HS-5 (cell line): ENCODE measurements at places on chromosomes 4 and X.

DNA sequence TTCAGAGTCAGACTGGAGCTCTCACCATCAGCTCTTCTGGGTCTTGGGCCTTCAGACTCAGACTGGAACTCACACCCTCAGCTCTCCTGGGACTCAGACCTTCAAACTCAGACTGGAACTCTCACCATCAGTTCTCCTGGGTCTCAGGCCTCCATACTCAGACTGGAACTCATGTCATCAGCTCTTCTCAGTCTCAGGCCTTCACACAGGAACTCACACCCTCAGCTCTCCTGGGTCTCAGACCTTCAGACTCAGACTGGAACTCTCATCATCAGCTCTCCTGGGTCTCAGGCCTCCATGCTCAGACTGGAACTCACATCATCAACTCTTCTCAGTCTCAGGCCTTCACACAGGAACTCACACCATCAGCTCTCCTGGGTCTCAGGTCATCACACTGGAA lies 147.2 kb upstream of the MXRA5 start:
- no peak for DNase-seq

DNA sequence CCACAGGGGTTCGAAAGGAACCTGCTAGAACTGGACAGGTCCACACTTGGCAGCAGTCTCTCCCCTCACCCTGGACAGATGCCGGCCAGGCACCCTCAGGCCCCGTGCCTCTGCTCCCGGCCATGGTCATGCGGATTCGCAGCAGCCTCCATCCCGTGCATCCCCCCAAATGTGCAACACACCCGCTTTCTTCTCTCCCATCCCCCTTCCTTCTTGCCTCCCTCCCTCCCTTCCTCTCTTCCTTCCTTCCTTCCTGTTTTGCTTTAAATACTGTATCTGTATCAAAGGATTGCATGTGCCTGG lies 35.0 kb upstream of the HMX1 start:
- no peak for DNase-seq

DNA sequence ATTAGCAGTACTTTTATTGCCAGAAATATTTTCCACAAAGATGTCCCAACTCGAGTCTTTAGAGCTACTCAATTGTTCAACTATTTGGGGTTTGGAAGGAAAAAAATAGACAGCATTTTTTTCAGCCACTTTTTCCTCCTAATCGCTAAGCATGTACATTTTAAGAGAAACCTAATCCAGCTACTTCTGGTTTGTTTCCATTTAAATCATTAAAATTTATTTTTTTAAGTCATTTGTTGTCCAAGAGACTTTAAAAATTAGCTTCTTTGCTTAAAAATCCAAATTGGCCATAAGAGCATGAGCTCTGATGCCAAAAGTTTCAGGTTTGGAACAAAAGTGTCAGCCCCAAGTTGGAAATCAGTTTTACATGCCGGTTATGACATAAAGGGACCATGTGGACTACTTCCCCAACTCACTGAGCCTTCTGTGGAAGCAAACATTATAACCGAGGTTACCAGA lies 186.3 kb upstream of the INTU start:
- DNase-seq = no peak

DNA sequence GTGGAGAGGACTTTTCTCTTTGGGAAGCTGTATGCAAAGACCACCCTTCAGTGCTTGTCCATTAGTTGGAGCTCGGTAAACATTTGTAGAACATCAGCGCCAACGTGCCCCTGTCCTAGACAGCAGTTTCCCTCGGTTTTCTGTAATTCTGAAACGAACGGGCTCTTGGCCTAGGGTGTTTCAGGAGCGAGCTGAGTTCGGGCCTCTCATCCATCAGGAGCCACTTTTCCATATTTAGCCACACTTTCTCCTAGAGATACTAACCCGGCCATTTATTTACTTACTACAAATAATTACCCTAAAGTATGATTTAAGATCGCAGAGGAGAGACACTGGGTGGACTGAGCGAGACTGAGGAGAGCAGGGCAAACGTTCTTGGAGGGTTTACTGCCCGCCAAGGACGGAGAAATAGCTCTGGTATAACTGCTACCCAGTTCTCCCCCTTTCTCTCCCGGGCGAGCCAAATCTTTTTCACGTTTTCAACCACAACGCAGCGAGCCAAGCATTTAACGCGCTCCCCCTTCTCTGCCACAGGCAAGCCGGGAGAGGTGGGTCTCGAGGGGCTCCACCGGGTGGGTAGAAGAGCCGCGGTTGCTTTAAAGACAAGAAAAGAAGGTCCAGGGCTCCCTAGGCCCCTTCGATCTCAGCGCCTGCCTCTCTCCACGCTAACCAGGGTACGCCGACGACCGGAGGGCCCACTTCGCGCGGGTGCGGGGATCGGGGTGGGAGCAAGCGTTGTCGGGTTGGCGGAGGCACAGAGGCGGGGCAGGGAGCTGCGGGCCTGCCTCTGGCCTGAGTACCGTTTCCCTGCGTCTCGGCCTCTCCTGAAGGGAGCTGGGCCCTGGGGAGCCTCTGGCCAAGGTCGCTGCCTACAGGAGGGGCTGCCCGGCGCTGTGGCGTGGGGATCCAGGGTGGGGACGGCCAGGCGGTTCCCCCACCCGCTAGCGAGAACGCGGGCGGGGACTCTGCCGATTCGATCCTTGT lies 10.8 kb upstream of the PITX2 start:
- DNase-seq = no peak

- DNase-seq = no peak
These were observed 84.7 kb downstream of the SCD5 start for GRCh38 chr4:82713856-82714255.

GRCh38 chr4:57320849-57321248 lies 210.7 kb upstream of the IGFBP7 start:
- no peak for DNase-seq

DNA sequence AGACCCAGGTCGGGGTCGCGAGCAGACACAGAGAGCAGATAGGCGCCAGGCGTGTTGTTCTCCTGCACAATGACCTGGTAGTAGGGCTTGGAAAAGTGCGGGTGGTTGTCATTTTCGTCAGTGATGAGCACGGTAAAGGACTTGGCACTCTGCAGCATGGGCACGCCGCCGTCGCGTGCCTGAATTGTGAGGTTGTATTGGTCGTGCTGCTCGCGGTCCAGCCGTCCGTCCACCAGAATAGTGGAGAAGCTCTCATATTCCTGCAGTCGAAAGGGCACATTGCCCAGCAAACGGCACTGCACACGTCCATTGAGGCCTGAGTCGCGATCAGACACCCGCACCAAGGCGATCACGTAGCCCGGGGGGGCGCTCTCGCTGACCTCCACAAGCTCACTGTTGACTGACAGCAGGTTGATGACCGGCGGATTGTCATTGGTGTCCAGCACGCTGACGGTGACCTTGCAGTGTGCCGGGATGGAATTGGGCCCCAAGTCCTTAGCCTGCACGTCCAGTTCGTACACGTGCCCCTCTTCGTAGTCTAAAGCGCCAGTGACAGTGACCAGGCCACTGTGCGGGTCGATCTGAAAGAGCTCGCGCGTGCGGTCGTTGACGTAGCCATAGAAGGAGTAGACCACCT lies 2.8 kb downstream of the PCDH19 start:
- no peak for DNase-seq

DNA sequence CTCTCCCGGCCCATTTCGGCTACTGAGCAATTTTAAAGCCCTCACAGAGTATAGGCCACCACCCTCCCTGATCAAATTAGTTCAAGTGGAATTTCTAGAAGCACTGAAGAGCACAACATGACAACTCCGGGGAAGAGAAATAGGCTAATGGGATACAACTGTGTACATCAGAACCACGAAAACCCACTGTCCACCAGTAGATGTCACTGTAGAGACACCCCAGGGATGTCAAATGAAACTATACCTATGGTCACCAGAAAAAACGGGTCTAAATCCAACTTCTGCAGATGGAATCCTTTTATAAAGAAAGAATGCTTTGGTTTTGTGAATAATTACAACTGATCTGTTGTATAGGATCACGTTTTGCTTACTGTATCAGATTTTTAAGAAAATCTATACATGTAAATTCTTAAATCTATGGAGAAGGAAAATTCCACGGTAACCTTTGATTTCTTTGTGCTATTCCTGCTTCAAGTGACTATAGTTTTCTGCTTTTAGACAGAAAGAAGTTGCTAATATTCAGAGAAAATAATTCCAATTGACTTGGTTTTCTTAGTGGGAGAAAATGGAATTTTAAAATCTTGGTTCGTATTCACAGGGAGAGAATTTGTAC lies 29.5 kb upstream of the MAP3K15 start:
- DNase-seq = no peak

DNA sequence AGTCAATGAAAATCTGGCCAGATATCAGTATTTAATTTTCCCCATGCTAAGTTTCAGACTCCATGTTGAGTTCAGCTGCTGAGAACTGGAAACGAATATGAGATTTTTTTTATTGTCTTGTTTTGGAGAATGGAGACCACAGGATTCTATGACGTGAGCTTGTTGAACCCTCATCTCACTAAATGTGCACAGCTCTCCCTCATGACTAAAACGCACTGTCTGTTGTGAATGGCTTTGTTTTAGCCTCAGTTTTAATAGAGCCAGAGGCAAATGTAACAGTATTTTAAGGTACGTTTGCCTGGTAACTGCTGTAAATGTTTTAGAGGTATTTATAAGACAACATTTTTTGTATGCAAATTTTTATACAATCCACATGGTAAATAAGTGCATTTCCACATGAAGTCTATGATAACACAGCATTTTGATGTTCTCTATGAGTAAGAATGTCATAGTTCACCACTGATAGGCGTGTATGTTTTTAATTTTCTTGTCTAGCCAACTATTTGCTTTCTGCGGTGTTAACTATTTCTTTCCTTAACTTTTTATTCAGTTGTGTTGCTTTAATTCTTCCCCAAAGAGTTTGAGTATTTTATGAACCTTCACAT lies 1159.3 kb upstream of the TENM3 start:
- DNase-seq = no peak

DNA sequence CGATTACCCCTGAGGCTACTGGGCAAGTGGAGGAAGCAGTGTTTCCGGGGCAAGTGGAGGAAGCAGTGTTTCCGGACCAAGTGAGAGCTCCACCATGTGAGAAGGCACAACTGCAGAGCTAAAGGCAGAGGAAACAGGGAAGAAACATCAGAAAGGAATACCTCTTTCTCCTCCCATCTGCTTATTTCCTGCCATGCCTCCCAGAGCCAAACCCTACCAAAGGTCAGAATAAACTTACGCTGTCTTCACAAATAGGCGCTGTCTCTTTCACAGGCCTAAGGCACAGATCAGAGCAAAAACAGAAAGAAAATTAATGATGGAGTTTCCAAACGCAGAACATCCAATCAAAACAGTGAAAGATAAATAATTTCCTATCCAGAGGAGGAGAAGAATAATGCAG lies 153.0 kb downstream of the ATOH1 start:
- DNase-seq = no peak

DNA sequence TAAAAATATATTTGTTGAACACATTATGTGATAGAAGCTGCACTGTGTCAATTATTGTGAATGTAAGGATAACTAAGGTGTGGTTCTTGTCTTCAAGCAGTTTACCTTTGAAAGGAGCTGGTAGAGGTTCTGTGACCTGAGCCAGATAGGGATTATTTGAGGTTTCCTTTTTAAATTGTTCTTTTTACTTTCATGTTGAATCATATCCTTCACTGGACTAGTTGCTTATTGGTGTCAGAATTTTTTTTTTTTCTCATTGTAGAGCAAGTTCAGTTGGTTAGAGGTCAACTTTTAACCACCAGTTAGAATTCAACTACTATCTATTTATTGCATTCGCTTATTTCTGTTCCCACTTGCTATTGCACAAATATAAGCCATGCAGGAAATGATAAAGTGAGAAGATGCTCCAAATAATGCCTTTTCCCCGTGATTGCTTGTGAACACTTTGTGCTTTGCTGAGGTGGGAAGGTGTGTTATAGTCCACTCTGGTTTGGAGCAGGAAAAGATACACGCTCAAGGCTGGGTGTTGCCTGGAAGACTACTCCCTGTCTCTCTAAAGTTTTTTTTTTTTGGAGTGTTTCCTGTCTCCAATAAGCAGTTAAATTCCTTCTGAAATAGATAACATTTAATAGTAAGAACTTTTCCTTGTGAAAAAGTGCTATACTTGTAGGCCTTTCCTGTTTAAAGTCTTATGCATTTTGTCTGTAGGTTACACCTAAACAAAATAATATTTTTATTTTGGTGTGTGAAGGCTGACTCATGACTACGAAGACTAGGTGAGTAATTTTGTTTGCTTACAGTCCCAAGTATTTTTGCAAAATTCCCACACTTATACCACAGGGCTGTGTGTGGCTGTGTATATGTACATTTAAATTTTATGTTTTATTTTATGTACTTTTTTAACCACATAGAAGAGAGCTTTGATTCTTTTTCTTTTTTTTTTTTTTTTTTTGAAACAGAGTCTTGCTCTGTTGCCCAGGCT lies 83.8 kb upstream of the LCORL start:
- no peak for DNase-seq

DNA sequence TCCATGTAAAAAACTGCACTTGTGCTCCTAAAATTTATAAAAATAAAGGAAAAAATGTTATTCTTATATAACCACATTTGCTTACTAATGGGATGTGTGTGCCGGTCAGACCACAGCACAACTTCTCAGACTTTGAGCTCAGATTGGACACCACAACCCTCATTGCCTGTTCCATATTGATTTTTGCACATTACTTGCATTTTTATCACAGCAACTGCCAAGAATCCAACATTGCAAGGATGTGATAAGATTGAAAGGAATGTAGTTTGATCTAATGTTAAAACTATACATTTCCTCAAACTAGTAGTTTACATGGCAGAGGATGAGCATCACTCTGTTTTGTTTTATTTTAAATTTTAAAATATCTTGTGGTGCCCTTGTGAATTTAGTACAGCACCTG lies 227.8 kb downstream of the KDR start:
- peak; percentile 60 for DNase-seq

- no peak for DNase-seq
These were observed 43.3 kb upstream of the SOD3 start for GRCh38 chr4:24751926-24752539.

DNA sequence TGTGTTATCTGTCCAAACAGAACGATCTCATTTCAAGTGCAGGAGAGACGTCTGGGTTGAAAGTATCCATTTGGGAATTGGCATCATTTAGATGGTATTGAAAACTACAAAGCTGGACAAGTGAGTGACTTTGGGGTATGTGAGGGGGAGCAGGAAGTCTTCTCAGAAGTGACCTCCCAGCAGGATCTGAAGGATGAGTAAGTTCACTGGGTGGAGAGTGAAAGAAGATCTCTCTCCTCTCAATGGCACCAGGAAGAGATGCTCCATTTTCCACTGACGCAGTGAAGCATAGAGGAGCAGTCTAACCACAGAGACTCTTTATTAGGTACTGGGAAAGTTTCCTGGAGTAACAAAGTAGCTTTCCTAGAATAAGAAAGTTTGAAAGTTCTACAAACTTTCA lies 161.0 kb downstream of the CPE start:
- DNase-seq = no peak

DNA sequence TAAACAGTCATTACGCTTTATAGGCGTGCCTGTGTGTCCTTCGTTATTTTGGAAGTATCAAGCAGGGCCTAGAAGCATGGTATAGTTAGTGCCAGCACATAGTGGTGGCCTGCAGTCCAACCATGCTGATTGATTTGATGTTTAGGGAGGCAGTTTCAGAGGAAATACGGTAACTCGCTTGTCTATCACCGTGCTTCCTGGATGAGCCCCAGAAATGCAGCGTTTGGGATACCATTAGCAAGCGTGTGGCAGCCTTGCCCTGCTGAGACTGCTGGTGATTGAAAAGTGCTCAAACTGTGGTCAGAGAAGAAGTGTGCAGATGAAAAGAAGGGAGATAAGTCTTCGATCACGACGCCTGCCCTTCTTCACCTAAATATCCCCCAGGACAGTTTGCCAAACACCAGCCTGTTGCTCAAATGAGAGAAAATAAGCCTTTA lies 158.4 kb downstream of the CHIC2 start:
- no peak for DNase-seq

- no peak for DNase-seq
These were observed 2.8 kb upstream of the MAMLD1 start for GRCh38 chrX:150360331-150360730.
